ENCODE measurements at places on chromosomes 7 and 10.

DNA sequence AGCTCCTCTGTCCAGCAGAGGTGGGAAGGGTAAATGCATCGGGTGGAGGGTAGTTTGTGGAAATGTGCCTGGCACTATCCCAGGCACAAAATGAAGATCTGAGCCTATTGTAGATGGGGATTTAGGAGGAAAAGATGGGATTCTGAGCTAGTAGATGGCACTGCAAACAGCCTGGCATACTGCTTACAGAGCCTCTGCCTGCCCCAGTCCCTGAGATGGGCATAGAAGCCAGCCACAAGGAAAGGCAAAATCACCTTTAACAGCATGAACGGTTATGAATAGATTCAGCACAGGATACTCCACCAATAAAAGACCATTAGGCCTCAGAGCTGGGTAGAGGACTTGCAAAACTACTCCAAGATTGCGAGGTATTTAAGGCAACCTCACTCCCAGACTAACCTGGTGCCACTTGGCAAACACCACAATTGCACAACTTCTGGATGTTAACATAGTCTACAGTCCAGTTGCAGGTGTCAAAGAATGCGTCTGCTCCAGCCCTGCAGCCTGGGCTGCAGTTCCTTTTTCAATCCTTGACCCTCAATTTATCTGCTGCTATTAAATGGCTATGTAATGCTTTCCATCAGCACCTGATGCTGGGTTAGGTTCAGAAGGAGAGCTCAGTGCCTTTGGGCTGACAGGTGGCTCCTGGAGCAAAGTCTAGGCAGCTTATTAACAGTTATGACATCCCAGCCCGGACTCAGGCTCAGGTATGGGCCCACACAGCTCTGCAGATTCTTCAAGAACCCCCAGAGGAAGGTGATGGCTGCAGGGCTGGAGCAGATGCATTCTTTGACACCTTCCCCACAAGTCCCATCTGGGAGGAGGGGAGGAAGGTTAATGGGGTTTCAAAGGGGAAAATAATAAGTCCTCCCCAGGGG, 34.0 kb downstream of the CDHR3 start:
- no peak overlapping the region for H3K27ac ChIP-seq
- H3K27me3 ChIP-seq: no peaks in the 10 kb centered on the region
- H3K4me1 ChIP-seq: no peaks in the 10 kb centered on the region
- DNase-seq: no peak
- H3K36me3 ChIP-seq: no peaks in the 10 kb centered on the region

DNA sequence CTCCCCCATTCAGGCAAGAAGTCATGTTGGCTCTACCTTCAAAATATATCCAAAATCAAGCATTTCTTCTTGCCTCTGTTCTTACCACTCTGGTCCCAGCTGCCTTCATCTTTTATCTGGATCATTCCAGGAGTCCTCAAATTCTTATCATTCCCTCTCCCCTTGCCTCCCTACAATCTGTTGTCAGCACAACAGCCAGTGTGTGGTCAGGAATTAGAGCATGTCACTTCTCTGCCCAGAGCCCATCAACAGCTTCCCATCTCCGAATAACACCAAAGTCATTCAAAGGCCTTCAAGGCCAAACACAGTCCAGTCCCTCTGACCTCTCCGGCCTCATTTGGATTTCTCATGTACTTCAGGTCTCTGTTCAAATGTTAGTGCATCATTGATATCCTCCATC, 70.4 kb downstream of the DENND11 start:
- peaks cover 40% of the 10 kb centered on the region for H3K36me3 ChIP-seq
- no peak overlapping the region for H3K27ac ChIP-seq
- H3K4me3 ChIP-seq: no peak overlapping the region
- H3K27me3 ChIP-seq: no peaks in the 10 kb centered on the region

- no peak overlapping the region for H3K4me3 ChIP-seq
- H3K27me3 ChIP-seq: no peaks in the 10 kb centered on the region
- peaks cover 6% of the 10 kb centered on the region for H3K4me1 ChIP-seq
These were observed 287.8 kb upstream of the IGFBP3 start for GRCh38 chr7:46208635-46209525.

GRCh38 chr7:70178787-70179186, 580.5 kb downstream of the AUTS2 start:
- DNase-seq: no peak
- H3K27me3 ChIP-seq: no peaks in the 10 kb centered on the region
- no peaks in the 10 kb centered on the region for H3K36me3 ChIP-seq
- H3K27ac ChIP-seq: no peak overlapping the region
- no peaks in the 10 kb centered on the region for H3K4me1 ChIP-seq

DNA sequence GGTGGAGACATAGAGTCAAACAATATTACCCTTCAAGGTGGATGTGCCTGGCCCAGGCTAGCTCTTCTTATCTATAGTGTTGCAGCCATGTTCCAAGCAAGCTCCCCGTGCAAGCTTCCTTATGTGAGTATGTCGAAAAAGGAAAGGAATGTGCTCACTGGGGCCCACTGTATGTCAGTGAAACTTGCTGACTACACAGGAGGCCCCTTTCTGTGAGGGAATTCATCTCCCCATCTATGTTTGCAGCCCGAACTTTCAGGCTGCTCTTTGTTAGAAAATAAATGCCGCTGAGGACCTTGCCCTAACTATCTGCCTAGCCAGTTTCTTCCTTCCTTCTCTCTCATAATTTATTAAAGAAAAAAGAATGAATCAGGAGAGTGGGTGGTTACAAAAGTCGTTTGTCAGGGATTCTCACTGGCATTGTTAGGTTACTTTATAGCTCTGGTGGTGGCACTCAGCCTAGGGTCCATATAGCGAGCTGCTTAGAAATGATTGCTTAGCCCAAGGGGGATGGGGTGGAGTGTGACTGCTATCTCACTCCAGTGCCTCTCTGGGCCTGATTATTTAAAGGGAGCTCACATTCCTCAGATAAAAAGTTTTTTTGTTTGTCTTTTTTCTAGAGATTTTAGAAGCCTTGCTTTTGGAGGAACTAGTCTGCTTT, 302.1 kb downstream of the ABCA13 start:
- H3K27me3 ChIP-seq: no peaks in the 10 kb centered on the region
- no peaks in the 10 kb centered on the region for H3K4me1 ChIP-seq
- no peak for DNase-seq

GRCh38 chr7:100975371-100975821, 6.0 kb downstream of the MUC12 start:
- H3K36me3 ChIP-seq: no peaks in the 10 kb centered on the region
- no peak overlapping the region for H3K27ac ChIP-seq
- no peaks in the 10 kb centered on the region for H3K4me1 ChIP-seq
- no peak overlapping the region for H3K4me3 ChIP-seq
- peaks cover 20% of the 10 kb centered on the region for H3K27me3 ChIP-seq
- DNase-seq: no peak

All from heart right ventricle (tissue), 16 donors.